ENCODE measurements at places on chromosomes 2 and 18.

- no peak for DNase-seq
Measured at GRCh38 chr2:191245869-191246531, 796 bp downstream of the MYO1B start.

GRCh38 chr2:101114268-101114783 is 36.9 kb downstream of the TBC1D8 start:
- no peak for DNase-seq

- peak; percentile 15 for DNase-seq
Measured at GRCh38 chr2:121810959-121811853, 55.8 kb downstream of the TSN start.

GRCh38 chr2:78154586-78154985 is 632.4 kb upstream of the LRRTM4 start:
- no peak for DNase-seq

- no peak for DNase-seq
Measured at GRCh38 chr2:174074831-174075230, 109.7 kb upstream of the SP3 start.

GRCh38 chr2:234341306-234341985 is 155.4 kb downstream of the ARL4C start:
- DNase-seq: no peak

DNA sequence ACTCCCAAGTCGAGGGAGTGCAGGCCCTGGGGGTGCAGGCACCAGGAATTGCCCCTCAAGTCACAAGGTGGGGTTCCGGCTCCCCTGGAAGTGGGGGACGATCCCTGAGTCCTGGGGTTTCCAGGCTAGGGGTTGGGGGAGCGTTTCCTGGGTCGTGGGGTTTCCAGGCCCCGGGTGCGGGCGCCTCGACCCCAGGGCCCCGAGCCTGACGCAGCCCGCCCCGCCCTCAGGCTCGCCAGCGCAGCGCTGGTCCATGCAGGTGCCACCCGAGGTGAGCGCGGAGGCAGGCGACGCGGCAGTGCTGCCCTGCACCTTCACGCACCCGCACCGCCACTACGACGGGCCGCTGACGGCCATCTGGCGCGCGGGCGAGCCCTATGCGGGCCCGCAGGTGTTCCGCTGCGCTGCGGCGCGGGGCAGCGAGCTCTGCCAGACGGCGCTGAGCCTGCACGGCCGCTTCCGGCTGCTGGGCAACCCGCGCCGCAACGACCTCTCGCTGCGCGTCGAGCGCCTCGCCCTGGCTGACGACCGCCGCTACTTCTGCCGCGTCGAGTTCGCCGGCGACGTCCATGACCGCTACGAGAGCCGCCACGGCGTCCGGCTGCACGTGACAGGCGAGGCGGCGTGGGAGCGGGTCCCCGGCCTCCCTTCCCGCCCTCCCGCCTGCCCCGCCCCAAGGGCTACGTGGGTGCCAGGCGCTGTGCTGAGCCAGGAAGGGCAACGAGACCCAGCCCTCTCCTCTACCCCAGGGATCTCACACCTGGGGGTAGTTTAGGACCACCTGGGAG is 12.0 kb downstream of the SIGLEC15 start:
- DNase-seq: no peak

DNA sequence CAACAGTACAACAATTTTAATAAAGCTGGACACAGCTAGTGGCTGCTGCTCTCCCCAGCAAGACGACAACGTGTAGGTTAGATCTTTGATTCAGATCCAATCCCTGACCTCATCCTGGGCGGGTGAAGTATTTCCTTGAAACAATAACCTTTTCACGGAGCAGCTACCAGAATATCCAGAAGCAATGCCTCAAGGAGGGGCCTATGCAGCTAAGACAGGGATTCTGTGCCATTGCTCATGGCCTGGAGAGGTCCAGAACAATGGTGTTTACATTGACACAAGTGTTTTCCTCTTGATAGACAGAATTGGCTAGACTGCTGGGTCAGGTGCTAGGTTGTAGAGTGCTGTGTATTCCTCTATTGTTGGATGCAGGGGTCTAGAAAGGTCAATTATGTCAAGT is 520.1 kb downstream of the BCL11A start:
- no peak for DNase-seq

DNA sequence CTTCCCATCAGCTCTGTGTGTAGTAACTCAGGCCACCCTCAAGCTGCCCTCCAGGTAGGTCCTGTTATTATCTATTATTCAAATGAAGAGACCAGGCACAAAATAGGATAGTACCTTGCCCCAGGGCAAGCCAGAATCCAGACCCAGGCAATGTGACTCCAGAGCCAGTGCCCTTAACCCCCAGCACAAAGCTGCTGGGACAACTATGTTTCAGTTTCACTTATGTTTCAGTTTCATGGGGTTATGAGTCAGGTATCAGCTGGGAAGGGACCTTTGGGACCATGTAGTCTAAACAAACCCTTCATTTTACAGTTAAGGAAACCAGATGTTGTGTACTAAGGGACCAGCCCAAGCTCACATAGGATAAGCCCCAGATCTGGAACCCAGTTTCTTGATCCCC is 10.0 kb downstream of the HK2 start:
- no peak for DNase-seq

DNA sequence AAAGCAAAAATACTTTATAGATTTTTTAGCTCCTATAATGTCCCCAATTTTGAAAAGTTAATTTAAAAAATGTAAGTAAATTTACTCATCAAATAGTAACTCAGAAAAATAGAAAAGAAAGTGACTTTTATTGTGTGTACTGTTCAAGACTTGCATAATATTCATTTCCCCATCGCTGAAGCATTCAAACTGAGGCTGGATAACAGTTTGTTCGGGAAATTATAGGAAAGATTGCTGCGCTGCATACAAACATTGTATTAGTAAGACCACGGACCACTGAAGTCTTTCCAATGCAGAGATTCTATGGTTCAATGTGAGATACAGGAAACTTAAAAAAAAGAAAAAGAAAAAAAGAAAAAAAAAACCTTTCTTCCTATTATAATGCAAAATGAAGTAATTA is 10.4 kb downstream of the STK17B start:
- no peak for DNase-seq

DNA sequence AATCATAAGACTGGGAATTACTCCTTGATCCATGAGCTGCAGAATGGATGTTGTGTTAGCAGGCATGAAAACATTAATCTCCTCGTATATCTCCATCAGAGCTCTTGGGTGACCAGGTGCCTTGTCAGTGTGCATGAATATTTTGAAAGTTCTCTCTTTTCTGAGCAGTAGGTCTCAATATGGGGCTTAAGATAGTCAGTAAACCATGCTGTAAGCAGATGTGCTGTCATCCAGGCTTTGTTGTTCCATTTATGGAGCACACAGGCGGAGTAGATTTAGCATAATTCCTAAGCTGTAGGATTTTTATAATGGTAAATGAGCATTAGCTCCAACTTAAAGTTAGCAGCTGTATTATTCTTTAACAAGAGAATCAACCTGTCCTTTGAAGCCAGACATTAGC is 160.3 kb downstream of the MYO1B start:
- no peak for DNase-seq

GRCh38 chr18:57022716-57023115 is 124.2 kb upstream of the BOD1L2 start:
- no peak for DNase-seq

- DNase-seq: no peak
Measured at GRCh38 chr2:63668000-63668399, 79.2 kb downstream of the MDH1 start.

GRCh38 chr2:164722616-164723338 is 101.5 kb upstream of the GRB14 start:
- no peak for DNase-seq

DNA sequence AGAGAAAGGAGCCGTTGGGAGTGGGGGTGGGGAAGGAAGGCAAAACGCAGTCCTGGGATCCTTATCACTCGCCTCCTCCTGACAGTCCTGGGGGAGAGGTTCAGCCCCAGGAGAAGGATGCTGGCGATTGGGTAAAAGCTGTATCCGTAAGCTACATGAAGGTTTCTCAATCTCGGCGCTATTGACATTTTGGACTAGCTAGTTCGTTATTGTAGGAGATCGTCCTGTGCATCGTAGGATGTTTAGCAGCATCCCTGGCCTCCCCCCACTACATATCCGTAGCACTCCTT is 511 bp upstream of the TP53I3 start:
- DNase-seq: peak; percentile 10

Measured in AG04450 (cell line).